ENCODE measurements at places on chromosomes 7 and 10. TPM values are rescaled to one million over a fixed set of nuclear protein-coding genes. Genes with fewer than 3 reads are reported as not detected.
A peak's percentile ranks its signal among the peaks of the same experiment; 100 is the strongest.

DNA sequence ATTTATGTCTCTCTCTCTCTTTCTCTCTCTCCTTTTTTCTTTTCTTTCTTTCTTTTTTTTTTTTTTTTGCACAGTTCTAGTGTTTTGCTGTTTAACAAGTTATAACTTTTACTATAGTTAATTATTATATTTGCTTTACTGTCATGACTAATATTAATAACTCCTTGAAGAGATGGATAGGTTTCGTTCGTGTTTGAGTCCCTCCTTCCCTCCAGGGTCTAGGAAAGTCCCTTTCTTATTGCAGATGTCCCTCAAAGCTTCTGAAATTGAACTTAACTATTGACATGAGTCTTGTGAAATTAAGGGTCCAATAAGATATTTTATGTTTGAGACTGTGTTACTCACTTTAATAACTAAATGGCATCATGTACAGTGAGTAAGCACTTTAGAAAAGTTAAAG is 131.4 kb downstream of the PLXDC2 start:
- H3K27ac ChIP-seq, result no peak overlapping the region
- H3K4me1 ChIP-seq, result peaks cover 12% of the 10 kb centered on the region
- DNase-seq, result no peak
- no peak overlapping the region for H3K4me3 ChIP-seq
- no peaks in the 10 kb centered on the region for H3K36me3 ChIP-seq

DNA sequence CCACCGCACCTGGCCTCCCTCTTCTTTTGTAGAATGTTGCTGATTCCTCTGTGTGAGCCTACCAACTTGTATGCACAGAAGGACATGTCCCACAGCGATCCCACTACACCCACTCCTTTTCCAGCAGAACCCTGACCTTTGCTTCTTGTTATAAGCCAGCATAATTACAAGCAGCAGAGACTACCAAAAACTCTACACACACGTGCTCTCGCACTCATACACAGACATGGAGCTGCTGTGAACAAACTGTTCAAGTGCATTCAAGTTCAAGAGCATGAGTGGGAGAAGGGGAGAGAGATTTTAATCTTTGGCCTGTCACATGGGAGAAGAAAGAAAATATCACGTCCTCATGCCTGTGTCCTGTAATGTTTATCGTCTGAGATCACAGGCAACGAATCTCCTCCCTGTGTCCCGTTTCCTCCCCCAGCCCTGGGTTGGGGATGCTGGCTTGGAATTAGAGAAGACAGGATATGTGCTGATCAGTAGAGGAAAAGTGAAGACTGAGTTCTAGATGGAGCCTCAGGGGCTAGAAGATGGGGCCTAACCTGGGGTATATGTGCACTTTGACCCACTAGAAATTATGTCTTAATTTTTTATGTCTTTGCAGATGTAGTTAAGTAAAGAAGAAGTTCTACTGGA is 79.6 kb downstream of the NHLRC2 start:
- H3K36me3 ChIP-seq, result no peaks in the 10 kb centered on the region
- no peaks in the 10 kb centered on the region for H3K4me1 ChIP-seq
- no peak for DNase-seq

GRCh38 chr7:75762350-75762917 is 9.6 kb downstream of the CCL26 start:
- H3K36me3 ChIP-seq, result no peaks in the 10 kb centered on the region
- no peaks in the 10 kb centered on the region for H3K27me3 ChIP-seq
- no peak for DNase-seq
- no peak overlapping the region for H3K27ac ChIP-seq

Gene FAM131B
- total RNA-seq, result not detected

- H3K36me3 ChIP-seq, result no peaks in the 10 kb centered on the region
- peaks cover 38% of the 10 kb centered on the region for H3K4me1 ChIP-seq
- no peak for DNase-seq
- H3K27me3 ChIP-seq, result no peaks in the 10 kb centered on the region
- H3K27ac ChIP-seq, result no peak overlapping the region
Observed at GRCh38 chr10:74887614-74888284, 61.3 kb downstream of the KAT6B start.

Gene HYAL4
- not detected for total RNA-seq

Gene RAMP3
- not detected for total RNA-seq

Gene TMEM270
- not detected for total RNA-seq

DNA sequence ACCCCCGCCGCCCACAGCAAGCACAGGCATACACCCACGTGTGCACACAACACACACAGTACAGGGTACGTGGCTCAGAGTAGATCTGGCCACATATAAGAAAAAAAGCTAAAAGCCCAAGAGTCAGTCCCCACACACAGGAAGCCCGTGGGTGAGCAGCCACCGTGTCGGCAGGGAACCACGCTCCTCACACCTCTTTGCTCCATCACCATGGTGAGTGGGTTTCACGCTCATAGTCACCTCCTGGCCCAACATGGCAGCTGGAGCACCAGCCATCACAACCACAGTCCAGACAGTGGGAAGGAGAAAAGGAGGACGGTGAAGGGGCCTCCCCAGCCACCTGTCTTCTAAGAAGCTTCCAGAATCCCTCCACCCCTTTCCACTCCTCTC is 76.0 kb upstream of the PDGFA start:
- no peak overlapping the region for H3K27ac ChIP-seq
- H3K4me3 ChIP-seq, result no peak overlapping the region
- H3K36me3 ChIP-seq, result peaks cover 2% of the 10 kb centered on the region
- no peaks in the 10 kb centered on the region for H3K27me3 ChIP-seq
- H3K4me1 ChIP-seq, result peaks cover 32% of the 10 kb centered on the region

DNA sequence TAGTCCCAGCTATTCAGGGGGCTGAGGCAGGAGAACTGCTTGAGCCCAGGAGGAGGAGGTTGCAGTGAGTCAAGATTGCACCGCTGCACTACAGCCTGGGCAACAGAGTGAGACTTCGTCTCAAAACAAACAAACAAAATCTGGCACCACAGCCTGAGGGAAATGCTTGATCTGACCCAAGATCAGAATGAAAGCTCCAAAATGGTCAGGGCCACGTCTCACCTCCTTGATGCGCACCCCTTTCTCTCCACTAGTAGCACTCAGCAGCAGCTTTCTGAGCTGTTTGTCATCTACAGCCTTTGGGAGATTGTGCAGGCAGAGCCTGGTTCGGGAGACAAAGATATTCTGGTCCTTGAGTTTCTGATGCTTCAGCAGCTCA is 22.7 kb downstream of the RBM28 start:
- no peak overlapping the region for H3K27ac ChIP-seq
- no peaks in the 10 kb centered on the region for H3K27me3 ChIP-seq
- H3K4me3 ChIP-seq, result no peak overlapping the region
- peaks cover 96% of the 10 kb centered on the region for H3K36me3 ChIP-seq
- DNase-seq, result no peak
- no peaks in the 10 kb centered on the region for H3K4me1 ChIP-seq

DNA sequence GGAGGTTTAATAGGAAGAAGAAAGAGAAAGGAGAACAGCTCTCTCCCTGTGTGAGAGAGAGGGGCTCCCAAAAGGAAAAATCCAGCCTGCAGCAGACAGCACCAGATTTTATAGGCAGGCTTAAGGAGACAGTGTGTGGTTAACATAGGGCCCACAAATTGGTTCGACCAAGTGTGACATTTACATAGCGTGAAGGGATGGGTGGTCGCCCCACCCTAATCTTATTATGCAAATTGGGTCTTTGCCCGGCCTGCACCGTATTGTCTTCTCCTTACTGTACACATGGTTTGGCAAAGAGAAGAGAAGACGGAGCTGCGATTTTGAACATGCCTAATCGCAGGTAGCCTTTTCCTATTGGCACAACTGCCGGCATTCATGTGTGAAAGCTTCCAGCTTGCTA is 756.3 kb downstream of the NXPH1 start:
- H3K4me3 ChIP-seq, result no peak overlapping the region
- no peaks in the 10 kb centered on the region for H3K36me3 ChIP-seq
- no peaks in the 10 kb centered on the region for H3K27me3 ChIP-seq
- H3K4me1 ChIP-seq, result no peaks in the 10 kb centered on the region
- H3K27ac ChIP-seq, result no peak overlapping the region

Gene ACHE
- total RNA-seq, result 0.34 TPM

DNA sequence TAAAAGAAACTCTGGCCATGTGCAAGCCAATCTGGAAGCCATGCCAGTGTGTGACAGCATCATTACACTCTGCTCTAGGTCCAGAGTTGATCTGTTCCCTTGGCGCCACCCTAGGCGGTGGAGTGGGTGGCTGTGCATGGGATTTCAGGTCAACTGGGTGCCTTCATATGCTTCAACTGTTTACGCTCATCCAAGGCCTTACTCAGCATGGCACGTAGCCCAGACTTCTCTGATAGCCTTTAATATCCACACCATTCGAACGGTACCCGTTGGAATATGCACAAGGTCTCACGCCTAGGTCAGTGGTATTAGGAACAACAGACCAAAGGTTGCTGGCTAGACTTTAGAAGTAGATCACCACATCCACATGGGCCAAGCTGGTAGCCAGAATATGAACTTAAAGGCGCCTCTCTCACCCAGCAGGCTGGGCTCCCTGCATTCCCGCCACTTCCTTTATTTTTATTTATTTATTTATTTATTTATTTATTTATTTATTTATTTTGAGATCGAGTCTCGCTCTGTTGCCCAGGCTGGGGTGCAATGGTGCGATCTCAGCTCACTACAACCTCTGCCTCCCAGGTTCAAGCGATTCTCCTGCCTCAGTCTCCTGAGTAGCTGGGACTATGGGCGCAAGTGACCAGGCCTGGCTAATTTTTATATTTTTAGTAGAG is 18.7 kb upstream of the ACHE start:
- no peak overlapping the region for H3K27ac ChIP-seq
- H3K36me3 ChIP-seq, result no peaks in the 10 kb centered on the region
- H3K27me3 ChIP-seq, result peaks cover 16% of the 10 kb centered on the region
- no peak overlapping the region for H3K4me3 ChIP-seq
- no peak for DNase-seq

- H3K4me3 ChIP-seq, result peak overlapping the region; percentile 91
- peaks cover 16% of the 10 kb centered on the region for H3K36me3 ChIP-seq
- peak; percentile 41 for DNase-seq
- peaks cover 21% of the 10 kb centered on the region for H3K4me1 ChIP-seq
- peak overlapping the region; percentile 90 for H3K27ac ChIP-seq
- peaks cover 8% of the 10 kb centered on the region for H3K27me3 ChIP-seq
Observed at GRCh38 chr7:12210179-12211053, 678 bp upstream of the TMEM106B start.

DNA sequence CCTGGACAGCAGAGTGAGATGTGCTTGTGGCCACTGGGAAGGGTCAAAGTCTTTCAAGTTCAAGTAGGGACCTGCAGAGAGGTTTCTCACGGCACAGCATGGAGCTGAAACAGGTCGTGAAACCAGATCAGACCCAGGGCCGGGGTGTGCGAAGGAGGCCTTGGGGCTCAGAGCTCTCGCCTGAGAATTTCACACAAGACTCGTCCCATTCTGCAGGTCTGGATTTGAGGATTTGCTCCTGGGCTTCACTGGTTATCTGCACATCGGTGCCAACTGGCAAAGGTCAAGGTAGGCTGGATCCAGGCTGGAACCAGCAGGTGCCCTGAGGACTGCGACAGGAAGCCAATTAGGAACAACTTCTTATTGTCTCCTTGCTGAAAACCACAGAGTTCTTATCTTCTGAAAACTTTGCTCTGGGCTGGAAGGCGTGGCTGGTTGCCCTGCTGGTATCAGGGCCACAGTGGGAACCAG is 24.0 kb upstream of the GTF2I start:
- no peaks in the 10 kb centered on the region for H3K4me1 ChIP-seq
- H3K4me3 ChIP-seq, result no peak overlapping the region
- no peak for DNase-seq
- H3K27me3 ChIP-seq, result no peaks in the 10 kb centered on the region
- no peak overlapping the region for H3K27ac ChIP-seq
- no peaks in the 10 kb centered on the region for H3K36me3 ChIP-seq

Gene AKR1E2
- total RNA-seq, result 1.1 TPM

GRCh38 chr7:74051193-74051592 is 23.2 kb downstream of the ELN start:
- DNase-seq, result no peak
- H3K4me3 ChIP-seq, result no peak overlapping the region
- no peaks in the 10 kb centered on the region for H3K36me3 ChIP-seq
- no peak overlapping the region for H3K27ac ChIP-seq
- no peaks in the 10 kb centered on the region for H3K4me1 ChIP-seq

- H3K27ac ChIP-seq, result no peak overlapping the region
- H3K27me3 ChIP-seq, result peaks cover 42% of the 10 kb centered on the region
- no peaks in the 10 kb centered on the region for H3K4me1 ChIP-seq
- H3K36me3 ChIP-seq, result no peaks in the 10 kb centered on the region
- no peak overlapping the region for H3K4me3 ChIP-seq
Observed at GRCh38 chr10:122565766-122566206, 5.2 kb downstream of the DMBT1 start.

GRCh38 chr10:110496553-110497437 is 912 bp upstream of the DUSP5 start:
- peaks cover 3% of the 10 kb centered on the region for H3K27me3 ChIP-seq
- no peak for DNase-seq
- H3K4me3 ChIP-seq, result peak overlapping the region; percentile 88
- peaks cover 13% of the 10 kb centered on the region for H3K36me3 ChIP-seq
- peak overlapping the region; percentile 77 for H3K27ac ChIP-seq

Gene C10orf62
- not detected for total RNA-seq

DNA sequence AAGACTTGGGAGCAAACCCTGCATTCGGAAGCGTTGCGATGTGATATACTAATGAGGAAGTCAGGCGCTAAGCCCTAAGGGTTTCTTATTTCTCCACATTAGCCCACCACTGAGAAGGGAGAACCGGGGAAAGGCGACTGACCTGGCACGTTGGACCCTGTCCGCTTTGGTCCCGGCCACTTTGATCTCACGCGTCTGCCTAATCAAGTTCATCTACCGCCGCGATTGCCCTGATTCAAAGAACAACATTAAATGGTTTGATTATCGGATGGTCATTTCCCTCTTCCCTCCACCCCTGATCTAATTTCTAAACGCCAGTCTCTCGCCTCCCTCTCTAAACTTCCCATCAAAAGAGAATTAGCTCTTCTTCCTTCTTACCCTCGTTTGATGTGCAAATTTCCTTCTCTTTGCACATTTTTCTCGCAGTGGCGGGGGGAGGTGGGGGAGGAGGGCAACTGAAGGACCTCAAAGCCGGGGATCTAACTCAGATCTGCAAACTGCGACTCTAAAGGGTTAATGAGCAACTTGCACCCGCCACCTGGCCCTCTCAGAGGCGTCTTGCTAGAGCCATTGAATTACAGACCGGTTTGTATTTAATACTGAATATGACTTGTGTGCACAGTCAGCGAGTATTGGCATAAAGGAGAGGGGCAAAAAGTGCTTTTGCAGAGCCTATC is 687 bp upstream of the DKK1 start:
- H3K27me3 ChIP-seq, result peaks cover 47% of the 10 kb centered on the region
- peak overlapping the region; percentile 83 for H3K4me3 ChIP-seq
- no peaks in the 10 kb centered on the region for H3K36me3 ChIP-seq
- no peak overlapping the region for H3K27ac ChIP-seq
- DNase-seq, result no peak
- H3K4me1 ChIP-seq, result peaks cover 25% of the 10 kb centered on the region

DNA sequence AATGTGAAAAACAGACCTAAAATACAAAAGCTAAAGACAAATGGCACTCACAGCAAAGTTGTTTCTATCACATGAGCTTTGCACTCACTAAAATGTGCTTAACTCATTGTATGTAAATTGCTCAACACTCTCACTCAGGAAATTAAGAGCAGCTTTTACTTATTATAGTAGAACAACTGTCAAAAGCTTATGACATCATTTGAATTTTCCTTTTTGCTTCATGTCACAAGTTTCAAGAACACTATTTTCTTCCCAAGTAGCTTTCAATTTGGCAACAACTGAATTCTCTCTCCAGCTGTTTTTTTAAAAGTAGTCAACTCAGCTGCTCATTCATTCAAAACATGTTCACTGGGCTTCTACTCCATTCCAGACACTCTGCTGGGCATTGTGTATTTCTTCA is 46.9 kb downstream of the ATE1 start:
- H3K36me3 ChIP-seq, result peaks cover 32% of the 10 kb centered on the region
- no peak for DNase-seq
- H3K27ac ChIP-seq, result no peak overlapping the region
- no peak overlapping the region for H3K4me3 ChIP-seq
